Neural crest cell (in vitro differentiated cells): ENCODE measurements at places on chromosomes 11 and 22.

- DNase-seq: no peak
Measured at GRCh38 chr22:50573491-50574382, 4.5 kb downstream of the CPT1B start.

GRCh38 chr22:27984001-27984695 lies 65.1 kb upstream of the PITPNB start:
- no peak for DNase-seq

GRCh38 chr11:76566811-76567210 lies 103.7 kb downstream of the LRRC32 start:
- DNase-seq: no peak

GRCh38 chr11:73335204-73335923 lies 27.3 kb downstream of the ARHGEF17 start:
- peak; percentile 97 for DNase-seq

GRCh38 chr22:37169406-37169805 lies 18.6 kb downstream of the C1QTNF6 start:
- DNase-seq: no peak

DNA sequence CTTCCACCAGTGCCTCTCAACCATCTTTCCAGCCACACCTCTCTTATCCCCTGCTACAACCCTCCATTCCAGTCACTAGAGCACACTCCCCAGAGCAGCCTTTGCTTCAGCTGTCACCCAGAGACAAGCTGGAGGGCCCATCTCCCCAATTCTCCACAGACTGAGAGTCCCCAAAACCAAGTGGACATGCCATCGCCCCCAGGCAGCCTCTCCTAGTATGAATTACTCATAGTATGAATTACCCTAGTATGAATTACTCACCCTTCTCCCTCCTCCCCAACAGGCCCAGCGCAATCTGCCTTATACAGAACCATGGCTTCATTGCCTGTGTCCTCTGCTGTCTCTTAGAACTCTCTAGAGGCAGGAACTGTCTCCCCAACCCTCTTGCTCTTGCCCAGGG lies 24.8 kb downstream of the MYH9 start:
- DNase-seq: no peak

DNA sequence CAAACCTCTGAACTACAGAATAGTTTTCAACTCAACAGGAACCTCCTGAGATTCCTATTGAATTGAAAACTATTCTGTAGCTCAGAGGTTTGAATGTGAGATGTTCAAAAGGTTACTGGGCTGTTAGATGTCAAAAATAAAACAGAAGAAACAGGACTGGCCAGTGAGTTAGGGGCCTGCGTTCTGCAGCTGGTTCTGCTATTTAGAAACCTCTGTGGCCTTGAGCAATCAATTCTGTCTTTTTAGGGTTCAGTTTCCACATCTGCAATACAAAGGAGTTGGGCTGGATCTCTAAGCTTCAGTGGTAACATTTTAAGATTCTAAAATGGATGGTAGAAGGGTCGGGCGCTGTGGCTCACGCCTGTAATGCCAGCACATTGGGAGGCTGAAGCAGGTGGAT lies 55.8 kb downstream of the CLMP start:
- DNase-seq: no peak

GRCh38 chr11:85941380-85941973 lies 86.3 kb downstream of the CCDC83 start:
- DNase-seq: peak; percentile 22

- peak; percentile 31 for DNase-seq
Measured at GRCh38 chr11:112734207-112734606, 227.0 kb upstream of the NCAM1 start.
